Stimulated activated CD8-positive, alpha-beta memory T cell treated with anti-CD3 and anti-CD28 coated beads, Interleukin-2, amount 100 ng/mL, for 1 hour (primary cell): ENCODE measurements at places on chromosomes 5 and 9.

- DNase-seq: no peak
Measured at GRCh38 chr9:106111039-106111730, 416.8 kb downstream of the TMEM38B start.

DNA sequence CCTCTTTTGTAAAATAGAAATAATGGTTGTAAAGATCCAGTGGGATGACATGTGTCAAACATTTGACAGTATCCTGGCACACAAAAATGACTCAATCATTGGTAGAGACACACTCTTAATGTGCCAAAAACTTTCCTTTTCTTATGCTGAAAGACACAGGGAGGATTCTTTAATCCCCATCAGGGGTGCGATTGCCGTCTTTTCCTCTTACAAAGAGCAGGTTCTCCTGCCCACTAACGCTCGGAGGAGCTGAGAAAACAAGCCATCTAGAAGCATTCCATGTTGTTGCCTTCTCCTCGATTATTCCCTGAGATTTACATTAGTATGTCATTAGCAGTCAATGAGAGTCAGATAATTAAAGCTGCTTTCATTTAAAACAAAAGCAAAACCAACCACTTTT is 342.6 kb upstream of the CCNH start:
- no peak for DNase-seq

GRCh38 chr5:157558681-157559080 is 16.9 kb downstream of the ADAM19 start:
- no peak for DNase-seq

- DNase-seq: no peak
Measured at GRCh38 chr9:125466411-125466810, 204.8 kb downstream of the GAPVD1 start.

DNA sequence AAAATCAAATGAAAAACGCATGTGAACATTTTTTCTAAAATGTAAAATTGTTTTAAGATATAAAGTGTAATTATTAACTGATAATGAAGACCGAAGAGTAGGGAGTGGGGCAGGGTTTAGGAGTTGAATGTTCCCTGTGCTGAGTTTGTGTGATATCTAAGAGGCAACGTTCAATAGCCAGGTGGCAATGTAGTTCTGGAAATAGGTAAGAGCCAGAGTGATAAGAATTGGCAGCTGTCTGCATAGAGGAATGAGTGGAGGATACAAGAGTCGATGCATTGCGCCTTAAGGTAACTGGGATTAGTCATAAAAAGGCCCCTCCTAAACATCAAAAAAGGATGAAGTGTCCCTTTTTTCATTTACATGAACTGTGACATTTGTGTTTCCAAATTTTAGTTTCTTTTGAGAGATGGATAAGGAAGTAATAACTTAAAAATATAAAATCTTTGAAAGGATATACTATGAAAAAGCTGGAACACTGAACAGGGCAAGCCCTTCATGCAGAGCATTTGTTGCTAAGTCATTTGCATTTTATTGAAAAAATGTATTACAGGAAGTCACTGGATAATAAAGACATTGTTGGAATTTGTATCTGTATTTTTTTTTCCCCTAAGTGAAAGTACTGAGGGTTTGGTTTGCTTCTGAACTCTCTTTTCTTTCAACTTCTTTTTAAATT is 659.3 kb downstream of the ACTL7B start:
- DNase-seq: no peak

DNA sequence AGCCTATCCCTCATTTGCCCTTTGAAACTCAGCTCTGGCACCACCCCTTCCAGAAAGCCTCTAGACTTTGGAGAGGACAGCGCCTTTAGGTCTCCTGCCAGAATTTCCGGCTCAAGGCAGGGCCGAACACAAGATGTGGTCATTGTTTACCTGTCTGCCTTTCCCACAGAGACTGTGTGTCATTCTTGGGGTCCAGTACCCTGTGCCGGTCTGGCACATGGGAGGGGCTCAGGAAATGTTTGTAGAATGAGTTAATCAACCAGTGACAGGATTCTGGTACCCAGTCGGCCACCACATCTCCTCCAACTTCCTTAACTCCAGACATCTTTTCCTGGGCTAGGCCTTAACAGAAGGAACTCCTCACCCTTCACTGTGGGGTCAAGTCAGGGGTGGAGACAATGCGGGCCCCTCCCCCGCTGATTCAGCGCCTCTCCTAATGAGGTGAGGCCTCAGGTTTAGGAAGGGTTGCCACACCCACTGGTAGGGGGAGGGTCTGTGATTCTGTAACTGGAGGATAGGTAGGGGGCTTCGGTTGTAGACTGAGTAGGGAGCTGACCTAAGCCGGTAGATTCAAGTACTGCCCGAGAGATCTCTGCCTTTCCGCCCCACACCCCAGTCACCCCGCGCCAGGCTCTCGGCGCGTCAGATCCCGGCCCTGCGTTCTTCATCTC is 29.3 kb downstream of the PCDH1 start:
- DNase-seq: no peak

DNA sequence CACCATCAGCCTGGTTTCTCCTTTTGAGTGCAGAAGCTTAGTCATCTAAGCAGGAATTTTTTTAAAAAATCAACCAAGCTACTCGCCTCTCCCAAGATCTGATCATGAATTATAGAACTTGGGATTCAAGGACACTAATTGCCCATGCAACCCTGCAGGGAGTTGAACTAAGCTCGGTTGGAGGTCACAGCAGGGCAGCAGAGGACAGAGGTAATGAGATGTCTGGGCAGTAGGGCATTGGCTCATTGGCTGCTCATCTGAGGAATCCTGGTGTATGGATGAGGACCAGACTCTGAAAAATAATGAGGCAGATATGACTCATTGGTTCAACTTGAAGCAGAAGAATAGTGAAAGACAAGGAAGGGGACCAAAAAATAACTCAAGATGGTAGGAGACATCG is 111.8 kb upstream of the TLE1 start:
- no peak for DNase-seq
